Activated naive CD4-positive, alpha-beta T cell (primary cell): ENCODE measurements at places on chromosomes 16 and 17.

DNA sequence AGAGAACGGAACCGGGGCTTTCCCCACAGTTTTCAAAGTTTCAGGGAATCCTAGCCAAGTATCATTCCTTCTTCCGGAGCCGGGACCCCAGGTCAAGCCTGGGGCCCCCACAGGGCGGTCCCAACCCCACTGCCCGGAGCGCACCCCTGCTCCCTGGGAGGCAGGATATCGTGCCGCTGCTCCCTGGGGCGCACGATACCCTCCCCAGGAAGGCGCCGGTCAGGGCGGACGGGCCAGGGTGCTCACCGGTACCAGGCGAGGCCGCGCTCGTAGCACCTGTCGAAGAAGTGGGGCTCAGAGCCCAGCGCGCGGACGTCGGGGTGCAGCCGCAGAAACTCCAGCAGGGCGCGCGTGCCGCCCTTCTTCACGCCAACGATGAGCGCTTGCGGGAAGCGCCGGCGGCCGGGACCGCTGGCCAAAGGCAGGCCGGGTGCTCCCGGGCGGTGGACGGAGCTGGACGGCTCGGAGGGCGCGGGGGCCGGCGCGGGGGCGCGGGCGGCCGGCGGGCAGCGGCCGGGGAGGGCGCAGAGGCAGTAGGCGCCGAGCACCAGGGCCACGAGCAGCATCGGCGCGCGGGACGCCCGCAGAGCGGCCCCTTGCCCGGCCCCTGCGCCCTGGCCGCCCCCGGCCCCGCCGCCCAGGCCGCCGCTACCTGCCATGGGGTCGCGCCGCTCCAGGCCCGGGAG is 407 bp downstream of the HS3ST6 start:
- DNase-seq = no peak

DNA sequence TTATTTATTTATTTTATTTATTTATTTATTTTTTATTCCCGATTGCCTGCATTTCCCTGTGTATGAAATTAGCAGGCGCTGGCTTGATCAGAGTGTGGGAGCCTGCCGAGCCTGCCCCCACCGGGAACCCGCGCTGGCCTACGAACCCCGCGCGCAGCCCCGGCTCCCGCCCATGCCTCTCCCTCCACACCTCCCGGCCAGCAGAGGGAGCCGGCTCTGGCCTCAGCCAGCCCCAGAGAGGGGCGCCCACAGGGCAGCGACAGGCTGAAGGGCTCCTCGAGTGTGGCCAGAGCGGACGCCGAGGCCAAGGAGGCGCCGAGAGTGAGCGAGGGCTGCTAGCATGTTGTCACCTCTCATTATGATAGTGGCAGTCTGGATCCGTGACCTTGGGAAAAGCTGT is 13.0 kb upstream of the RBL2 start:
- no peak for DNase-seq

- no peak for DNase-seq
Measured at GRCh38 chr17:73481676-73482075, 162.6 kb downstream of the SDK2 start.

- no peak for DNase-seq
Measured at GRCh38 chr17:19387921-19388521, 1.0 kb upstream of the MFAP4 start.

- DNase-seq = no peak
Measured at GRCh38 chr17:32504166-32504990, 17.6 kb downstream of the CDK5R1 start.

DNA sequence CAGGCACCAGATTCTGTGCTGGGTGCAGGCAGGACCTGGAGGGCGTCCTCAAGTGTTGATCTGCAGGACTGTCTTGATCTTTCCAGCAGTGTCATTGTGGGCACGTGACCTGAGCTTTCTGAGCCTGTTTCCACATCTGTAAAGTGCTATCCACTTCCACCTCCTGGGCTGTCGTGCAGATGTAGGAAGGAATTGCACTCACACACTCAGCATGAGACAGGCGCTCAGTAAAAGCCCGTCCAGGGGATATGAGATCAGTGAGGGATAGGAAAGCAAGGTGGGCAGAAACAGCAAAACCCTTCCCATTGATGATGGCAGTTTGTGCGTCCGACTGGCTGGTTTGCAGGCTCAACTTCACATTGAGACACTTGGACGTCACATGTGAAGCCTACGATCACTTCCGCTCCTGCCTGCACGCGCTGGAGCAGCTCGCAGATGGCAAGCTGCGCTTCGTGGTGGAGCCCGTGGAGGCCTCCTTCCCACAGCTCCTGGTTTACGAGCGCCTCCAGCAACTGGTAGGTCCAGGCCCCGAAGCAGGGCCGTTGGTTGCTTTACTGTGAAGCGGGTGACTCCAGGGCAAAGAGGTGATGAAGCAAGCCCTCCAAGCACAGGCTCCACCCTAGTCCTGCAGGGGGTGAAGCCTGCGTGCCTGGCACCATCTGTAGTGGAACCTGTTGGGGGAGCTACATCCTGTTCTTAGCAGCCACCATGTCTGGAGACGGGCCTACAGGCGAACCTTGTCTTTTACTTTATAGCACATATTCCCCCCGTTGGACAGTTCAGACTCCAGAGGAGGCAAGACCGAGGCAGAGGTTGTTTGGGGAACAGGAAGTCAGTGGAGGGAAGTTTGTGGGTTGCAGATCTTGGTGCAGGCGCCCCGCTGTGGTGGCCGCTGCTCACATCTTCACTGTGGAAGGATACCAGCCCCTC is 23.0 kb downstream of the METTL22 start:
- no peak for DNase-seq

DNA sequence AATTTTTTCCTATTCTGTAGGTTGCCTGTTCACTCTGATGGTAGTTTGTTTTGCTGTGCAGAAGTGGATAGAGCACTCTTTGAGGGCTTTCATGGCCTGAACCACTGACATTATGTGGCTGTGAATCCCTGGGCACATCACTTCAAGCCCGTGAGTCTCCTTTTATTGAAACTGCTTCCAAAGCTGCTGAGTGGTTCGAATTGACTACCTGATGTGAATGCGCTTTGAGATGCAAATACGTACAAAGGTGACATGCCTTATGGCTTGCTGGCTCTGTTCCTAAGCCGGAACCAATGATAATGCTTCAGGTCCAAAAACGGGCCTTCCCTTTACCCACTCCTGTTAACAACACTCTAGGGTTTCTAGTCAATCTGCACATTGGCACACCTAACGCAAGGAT is 34.3 kb downstream of the ASPA start:
- DNase-seq = no peak

DNA sequence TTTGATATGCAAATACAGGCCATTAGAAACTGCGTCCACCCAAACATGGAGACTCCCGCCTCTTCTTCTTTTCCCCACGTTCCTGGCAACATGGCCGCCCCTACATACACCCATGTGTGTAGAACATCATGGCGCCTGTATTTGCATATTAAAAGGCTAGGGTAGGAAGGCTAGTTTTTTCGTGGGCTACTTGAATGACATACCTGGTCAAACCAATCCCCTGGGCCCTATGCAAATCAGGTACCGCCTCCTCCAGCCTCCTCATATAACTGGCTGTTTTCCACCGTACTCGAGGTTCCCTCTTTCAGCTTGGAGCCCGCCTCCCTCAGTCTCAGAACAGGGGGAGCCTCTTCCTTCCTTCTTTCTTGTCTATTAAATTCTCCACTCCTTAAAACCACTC is 840 bp upstream of the CD300LB start:
- no peak for DNase-seq

DNA sequence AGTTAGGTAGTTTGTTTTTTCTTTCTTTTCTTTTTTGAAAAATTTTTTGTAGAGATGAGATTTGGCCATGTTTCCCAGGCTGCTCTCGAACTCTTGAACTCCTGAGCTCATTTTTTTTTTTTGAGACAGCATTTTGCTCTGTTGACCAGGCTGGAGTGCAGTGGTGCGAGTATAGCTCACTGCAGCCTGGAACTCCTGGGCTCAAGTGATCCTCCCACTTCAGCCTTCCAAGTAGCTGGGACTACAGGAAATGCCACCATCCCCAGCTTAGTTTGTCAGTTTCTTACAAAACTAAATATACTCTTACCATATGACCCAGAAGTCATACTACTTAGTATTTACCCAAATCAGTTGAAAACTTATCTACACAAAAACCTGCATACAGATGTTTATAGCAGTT is 14.4 kb upstream of the FBXO47 start:
- DNase-seq = no peak

DNA sequence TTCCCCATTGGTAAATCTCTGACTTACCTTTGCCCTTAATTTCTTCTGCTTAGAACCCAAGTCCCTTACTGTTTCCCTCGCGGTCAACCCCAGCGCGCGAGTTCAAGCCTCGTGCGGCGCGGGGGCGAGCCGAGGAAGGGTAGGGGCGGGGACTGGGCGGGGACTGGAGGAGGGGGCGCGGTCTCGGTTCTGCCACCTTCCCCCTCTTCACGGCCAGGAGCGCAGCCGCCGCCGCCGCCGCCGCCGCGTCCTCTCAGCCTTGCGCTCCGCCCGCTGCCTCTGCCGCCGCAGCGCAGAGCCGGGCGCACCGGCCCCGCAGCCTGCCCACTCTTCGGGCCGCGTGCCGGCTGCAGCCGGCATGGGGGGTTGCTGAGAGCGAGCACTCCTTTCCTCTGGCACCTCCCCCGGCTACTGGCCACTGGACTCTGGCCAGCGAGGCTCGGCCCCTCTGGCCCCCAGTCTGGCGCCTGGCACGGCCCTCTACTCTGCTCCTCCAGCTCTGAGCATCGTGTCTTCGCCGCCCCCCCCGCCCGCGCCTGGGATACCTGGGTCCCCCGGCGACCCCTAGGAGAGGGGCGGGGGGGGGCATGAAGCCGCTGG is at the start of gene RAPGEFL1:
Gene RAPGEFL1, plus strand, starts transcription at position 196 of the 600 bp plus-strand sequence. Its CDS starts 392 bp downstream, at position 588.
- peak; percentile 79 for DNase-seq

DNA sequence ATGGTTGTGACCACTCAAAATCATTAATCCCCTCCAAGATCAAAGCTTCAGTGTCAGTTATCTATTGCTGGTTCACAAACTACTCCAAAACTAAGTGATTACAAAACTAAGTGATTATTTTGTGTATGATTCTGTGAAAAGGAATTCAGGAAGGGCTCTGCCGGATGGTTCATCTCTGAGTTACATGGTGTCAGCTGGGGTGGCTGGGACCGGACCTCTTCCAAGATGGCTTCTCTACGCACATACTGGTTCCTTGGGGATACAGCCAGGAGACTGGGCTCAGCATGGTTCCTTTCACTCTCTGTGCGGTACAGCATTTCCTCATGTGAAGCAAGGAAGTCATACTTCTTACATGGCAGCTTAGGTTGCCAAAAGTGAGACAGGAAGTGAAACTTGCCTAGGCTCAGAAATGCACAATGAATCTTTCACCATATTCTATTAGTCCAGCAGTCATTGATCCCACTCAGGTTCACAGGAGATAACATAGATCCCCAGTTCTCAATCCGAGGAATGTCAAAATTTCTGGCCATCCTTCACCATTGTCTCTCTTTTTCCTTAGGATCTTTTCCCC is 97.9 kb upstream of the IRX6 start:
- DNase-seq = no peak

- no peak for DNase-seq
Measured at GRCh38 chr16:55543472-55543871, 23.0 kb upstream of the CAPNS2 start.

DNA sequence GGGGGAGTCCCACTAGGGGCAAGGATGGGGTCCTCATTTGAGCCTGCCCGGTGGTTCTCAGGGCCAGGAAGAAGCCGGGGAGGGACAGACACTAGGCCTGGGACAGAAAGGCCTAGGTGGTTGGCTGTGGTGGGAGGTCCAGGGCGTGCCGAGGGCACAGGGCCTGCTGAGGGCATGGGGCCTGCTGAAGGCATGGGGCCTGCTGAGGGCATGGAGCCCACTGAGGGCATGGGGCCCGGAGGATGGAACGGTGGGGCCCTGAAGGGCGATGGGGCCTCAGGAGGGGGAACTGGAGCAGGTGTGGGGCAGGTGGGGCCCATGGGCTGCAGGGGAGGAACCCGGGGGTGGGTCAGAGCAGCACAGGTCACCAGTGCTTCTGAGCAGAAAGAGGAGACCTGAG is 31.2 kb downstream of the PELP1 start:
- DNase-seq = no peak

GRCh38 chr17:31678431-31678830 is 180.6 kb downstream of the COPRS start:
- no peak for DNase-seq

GRCh38 chr17:32786169-32786568 is 90.8 kb downstream of the MYO1D start:
- no peak for DNase-seq

- DNase-seq = no peak
Measured at GRCh38 chr17:68400404-68400735, 56.9 kb downstream of the WIPI1 start.

DNA sequence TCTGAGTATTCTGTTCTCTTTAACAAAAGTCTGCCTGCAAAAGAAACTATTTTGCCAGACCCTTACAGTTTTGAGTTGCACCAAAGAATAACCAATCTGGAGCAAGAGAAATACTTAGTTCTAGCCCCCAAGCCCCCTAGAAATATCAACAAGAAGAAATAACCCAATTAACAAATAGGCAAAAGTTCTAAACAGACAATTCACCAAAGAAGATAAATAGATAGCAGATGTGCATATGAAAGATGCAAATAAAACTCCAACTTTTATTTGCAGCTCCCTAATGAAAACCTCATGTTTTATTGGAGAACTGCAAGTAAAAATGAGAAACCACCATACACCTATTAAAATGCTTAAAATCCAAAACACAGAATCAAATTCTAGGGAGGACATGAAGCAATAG is 1308.0 kb downstream of the CDH11 start:
- DNase-seq = no peak

DNA sequence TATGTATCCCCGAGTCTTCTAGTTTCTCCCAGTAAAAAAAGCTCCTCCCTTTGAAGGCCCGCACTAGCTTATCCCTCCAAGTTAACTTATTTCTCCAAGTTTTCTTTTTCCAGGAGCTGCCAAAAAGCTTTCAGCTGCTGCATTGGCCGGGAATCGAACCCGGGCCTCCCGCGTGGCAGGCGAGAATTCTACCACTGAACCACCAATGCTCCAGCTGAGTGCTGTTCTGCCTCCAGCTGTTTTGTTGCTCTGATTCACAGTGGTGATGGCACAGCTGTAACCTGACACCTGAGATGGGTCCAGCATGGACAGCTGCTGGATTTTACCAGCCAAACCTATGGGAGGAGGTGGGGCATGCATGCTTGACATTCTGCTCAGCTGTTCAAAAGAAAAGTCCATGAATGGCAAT is 22.1 kb downstream of the VAC14 start:
- DNase-seq = no peak

- DNase-seq = no peak
Measured at GRCh38 chr16:19524616-19525384, 1.1 kb downstream of the CCP110 start.

DNA sequence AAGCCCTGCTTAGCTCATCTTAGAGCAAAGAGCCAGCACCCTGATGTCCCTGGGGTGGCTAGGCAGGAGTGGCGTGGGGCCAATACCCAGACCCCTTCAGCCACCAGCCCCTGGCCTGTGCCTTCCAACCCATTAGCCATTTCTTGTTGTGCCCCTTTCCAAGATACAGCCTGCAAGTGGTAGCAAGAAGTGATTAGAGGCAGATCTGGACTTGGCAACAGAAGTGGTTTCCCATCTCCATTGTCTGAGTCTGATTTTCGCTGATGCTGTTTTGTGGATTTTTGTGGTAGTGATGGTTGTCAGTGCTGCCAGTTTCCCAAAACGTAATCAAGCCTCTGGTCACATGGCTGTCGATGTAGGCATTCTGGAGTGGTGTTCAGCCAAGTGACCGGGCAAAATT is 25.7 kb downstream of the PLCD3 start:
- no peak for DNase-seq

- no peak for DNase-seq
Measured at GRCh38 chr17:55201308-55201932, 63.3 kb upstream of the HLF start.
